IPS-NIHi11 (cell line): ENCODE measurements at places on chromosomes 1 and 21.

GRCh38 chr21:14900058-14900457, 164.7 kb downstream of the NRIP1 start:
- DNase-seq, result no peak

DNA sequence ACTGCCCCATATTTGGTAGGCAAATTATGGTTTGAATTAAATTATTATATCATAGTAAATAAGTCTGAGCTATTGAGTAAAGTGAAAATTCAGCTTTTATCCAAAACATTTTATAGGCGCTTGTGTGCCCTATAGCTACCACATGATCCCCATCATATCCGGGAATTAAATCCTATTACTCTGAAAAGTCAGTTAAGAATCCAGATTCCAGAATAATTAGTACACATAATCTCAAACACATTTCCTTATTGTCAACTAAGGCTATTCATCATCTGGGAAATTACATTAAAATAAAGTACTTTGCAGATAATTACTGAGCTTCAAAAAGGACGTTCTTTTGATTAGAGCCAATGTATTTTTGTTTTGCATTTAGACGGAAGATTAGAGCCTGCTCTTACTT, 72.3 kb downstream of the CTH start:
- DNase-seq, result no peak

DNA sequence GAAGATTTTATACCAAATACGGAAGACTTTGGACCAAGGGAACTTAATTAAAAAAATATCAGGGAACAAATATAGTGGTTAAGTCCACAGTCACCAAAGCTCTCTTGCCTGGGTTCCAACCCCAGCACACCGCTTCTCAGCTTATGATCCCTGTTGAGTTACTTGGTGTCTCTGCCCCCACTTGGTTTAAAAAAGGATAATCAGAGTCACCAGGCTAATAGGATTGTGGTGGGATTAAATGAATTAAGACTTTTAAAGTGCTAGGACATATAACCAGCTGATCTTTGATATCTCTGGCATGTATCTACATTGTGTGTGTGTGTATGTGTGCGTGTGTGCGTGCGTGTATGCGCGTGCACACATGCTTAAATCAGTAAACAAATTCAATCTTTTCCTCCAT, 474.7 kb upstream of the DAB1 start:
- DNase-seq, result no peak

DNA sequence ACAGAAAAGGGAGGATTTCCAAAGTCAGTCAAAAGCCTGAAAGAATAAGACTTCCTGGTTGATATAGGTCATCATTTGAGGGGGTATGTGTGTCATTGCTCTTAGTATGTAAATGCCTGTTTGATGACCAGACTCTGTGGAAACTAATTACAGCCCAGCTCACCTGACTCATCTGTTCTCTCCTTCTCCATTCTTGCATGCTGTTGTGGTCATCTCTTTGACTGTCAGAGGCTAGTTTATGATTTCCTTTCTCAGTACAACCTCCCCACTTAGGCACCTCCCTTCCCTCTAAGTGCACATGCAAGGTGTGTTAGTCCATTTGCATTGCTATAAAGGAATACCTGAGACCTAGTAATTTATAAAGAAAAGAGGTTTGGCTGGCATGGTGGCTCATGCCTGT, 2.4 kb upstream of the C1orf116 start:
- no peak for DNase-seq

GRCh38 chr1:12619792-12620487, 1.9 kb upstream of the DHRS3 start:
- peak; percentile 78 for DNase-seq
